ENCODE measurements at places on chromosomes 1 and 21.

GRCh38 chr1:153262462-153263157 is 3.1 kb downstream of the LORICRIN start:
- DNase-seq: no peak

DNA sequence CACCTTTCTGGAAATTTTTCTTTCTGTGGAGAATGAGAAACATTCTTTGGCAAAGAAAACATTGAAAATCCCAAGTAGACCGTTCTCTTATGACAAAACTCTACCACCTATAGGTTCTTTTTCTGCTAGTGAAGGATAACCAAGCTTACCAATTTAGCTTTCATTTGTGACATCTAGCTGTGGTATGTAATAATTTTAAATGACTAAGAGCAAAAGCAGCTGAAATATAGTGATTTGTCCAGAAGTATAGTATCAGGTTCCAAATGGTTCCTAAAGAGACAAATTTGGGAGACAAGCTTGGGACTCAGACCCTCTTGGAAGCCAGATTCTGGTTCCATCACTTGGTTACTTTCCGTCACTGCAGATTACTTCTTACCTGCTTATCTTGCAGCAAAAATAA is 24.4 kb downstream of the FUBP1 start:
- no peak for DNase-seq

DNA sequence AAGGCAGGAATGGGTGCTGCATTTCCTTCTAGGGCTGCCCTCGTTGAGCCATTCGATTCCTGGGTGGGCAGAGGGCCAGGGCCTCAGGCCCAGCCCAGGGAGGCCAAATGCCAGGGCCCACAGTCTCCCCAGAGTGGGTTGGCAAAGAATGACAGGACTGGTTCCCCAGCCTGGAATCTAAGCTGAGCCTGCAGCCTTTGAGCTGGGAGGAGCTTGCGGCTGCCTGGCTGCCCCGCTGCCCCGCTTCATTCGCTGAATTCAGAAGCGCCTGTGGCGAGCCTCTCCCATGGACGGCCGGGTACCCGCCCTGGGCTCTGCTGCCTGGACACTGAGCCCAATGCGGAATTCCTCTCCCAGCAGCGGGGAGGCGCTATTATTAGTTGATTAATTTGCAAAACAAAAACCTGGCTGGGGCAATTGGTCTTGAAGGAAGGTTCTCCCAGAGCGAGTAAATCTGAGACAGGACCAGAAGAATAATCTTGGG is 32.3 kb upstream of the TARDBP start:
- DNase-seq: peak; percentile 96

DNA sequence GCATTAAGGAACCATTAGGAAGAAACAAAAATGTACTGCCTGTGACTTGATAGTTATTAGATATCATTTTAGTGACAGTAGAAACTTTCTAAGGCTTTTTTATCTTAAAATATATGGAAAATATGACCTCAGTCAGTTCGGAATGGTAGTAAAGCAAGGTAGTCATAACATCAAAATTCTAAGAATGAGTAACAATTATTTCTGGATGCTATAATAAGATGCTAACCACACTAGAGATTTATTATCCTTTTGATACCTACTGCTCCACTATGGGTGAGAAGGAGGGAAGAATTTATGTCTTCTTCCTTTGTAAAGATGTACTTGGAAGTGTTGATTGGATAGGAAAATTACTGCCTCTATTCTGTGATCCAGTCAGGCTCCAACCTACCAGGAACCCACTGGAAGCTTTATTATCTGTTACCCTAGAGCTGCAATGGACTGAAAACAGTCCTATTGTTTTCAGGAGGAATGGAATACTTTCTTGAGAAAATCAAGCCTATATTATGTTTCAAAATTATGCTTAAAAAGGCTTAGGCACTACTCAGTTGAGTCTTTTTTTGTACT is 8.8 kb downstream of the FMN2 start:
- no peak for DNase-seq

DNA sequence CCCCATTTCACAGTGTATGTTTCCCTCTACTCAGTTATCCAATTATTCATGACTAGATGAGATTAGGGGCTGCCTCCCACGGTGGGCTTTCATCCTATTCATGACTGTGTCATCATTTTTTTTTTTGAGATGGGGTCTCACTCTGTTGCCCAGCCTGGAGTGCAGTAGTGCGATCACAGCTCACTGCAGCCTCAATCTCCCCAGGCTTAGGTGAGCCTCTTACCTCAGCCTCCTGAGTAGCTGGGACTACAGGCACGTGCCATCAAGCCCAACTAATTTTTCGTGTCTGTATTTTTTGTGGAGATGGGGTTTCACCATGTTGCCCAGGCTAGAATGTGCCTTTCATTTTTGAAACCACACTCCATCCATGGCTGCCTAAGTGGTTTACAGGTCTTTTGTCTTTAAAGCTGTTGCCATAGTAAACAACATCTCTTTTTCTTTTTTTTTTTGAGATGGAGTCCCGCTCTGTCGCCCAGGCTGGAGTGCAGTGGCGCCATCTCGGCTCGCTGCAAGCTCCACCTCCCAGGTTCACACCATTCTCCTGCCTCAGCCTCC is 60.0 kb downstream of the PIK3CD start:
- DNase-seq: no peak

DNA sequence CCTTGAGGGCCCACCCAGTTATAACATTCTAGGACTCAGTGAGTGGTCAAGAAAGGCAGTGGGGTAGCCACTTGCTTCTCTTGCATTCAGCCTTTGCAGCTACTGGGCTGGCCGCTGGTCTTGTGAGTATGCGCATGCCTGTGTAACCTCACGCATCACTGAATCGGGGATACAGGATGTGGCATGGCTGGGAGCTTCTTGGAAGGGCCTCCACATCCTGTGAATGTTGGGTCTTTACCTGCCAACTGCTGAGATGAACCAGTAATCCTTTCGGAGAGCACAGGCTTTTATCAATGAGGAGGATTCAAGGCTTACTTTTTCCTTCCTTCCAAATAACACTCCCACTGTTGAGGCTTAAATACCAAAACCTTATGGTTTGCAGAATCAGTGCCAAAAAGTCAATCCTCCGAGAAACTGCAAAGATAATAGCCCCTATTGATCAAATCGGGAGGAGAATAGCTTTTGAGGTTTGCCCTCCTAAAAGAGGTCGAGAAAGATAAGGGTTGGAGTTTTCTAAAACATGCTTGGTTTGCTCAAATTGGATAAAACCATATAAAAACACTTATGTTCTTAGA is 198.9 kb upstream of the UBE2U start:
- no peak for DNase-seq

DNA sequence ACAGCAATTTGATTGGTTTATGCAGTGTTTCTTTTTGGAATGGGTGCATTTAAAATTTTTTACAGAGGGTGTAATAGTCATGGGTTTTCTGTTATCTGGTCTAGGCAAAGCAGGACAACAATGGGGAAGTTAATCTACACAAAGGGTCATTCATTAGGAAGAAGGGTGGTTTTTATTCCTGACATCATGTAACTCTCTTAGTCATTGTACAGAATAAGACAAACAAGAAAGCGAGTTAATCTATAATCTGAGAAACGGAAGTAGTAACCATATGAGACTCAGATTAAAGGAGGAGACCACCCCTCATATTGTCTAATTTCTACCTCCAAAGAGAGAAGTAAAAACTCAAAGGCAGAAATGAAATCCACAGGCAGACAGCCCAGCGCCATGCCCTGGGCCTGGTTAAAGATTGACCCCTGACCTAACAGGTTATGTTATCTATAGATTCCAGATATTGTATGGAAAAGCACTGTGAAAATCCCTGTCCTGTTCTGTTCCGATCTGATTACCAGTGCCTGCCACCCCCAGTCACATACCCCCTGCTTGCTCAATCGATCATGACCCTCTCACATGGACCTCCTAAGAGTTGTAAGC is 10.5 kb upstream of the IFI6 start:
- peak; percentile 49 for DNase-seq

- DNase-seq: no peak
Observed at GRCh38 chr1:152388889-152389288, 25.2 kb downstream of the CRNN start.

DNA sequence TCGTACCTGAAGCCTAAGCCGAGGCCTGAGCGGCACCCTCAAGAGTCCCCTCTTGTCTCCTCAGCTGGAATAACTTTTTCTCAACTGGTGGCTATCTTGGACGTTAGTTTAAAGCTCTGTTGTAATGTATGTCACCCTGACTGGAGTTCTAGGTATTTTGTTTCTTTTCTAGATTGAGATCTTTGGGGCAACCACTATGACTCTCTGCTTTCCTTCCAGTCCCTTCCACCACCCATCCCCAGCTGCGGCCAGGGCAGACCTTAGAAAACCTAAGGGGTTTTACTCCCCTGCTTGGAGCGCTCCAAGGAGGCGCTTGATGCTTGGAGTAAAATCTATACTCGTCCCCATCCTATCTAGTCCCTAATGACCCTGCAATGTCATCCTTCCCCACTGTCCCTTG is 74.6 kb upstream of the MRPS6 start:
- no peak for DNase-seq

- no peak for DNase-seq
Observed at GRCh38 chr1:3072391-3073185, 3.6 kb downstream of the PRDM16 start.
